ENCODE measurements at places on chromosomes 3 and 15.

DNA sequence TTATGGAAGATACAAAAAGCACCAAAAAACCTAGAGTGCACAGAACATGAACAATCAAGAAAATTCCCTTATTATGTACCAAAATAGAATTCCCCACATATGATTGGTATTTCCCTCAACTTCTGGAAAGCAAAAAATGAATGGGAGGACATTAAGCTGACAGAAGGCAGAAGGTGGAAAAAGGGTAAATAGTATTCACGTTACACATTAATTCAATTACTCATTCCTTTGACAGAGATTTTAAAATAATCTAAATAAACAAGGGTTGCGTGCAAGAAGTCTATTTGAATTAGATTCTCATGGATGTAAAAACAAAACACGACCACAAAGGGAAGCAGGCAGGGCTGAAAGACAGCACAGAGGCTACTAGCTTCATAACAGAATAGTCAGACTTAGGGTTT is 260.5 kb upstream of the ZPLD1 start:
- no peaks in the 10 kb centered on the region for H3K36me3 ChIP-seq
- H3K4me1 ChIP-seq = no peaks in the 10 kb centered on the region
- no peaks in the 10 kb centered on the region for H3K27me3 ChIP-seq

DNA sequence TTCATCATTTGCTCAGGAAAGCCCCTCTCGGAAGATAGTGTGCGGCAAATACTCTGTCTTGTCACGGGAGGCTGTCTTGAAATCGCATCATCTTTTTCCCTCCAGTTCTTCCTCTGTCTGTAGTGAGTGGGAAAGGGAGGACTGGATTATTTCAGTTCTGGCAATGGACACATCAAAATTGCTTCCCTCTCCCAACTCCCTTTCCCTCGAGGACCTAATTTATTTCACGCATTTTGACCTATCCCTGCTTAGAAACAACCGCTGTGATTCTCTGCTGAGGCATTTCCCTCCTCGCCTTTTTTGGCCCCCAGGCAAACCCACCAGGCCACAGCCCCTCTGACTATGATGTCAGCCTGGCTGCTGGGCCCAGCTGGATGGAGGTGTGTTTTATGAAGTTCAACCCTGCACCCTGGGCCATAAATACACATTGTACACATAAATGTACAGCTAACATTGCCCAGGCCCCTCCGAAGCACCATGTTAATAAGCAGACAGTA is 138.7 kb upstream of the LRTM1 start:
- no peak overlapping the region for H3K4me3 ChIP-seq
- DNase-seq = no peak
- H3K27ac ChIP-seq = no peak overlapping the region
- no peaks in the 10 kb centered on the region for H3K27me3 ChIP-seq

- no peaks in the 10 kb centered on the region for H3K36me3 ChIP-seq
- H3K4me3 ChIP-seq = no peak overlapping the region
- H3K27ac ChIP-seq = no peak overlapping the region
- no peak for DNase-seq
Observed at GRCh38 chr3:186187401-186188275, 78.7 kb upstream of the ETV5 start.

- H3K4me3 ChIP-seq = no peak overlapping the region
- no peaks in the 10 kb centered on the region for H3K27me3 ChIP-seq
- no peak overlapping the region for H3K27ac ChIP-seq
- H3K4me1 ChIP-seq = no peaks in the 10 kb centered on the region
- no peak for DNase-seq
Observed at GRCh38 chr3:73772076-73772886, 147.5 kb upstream of the PDZRN3 start.

DNA sequence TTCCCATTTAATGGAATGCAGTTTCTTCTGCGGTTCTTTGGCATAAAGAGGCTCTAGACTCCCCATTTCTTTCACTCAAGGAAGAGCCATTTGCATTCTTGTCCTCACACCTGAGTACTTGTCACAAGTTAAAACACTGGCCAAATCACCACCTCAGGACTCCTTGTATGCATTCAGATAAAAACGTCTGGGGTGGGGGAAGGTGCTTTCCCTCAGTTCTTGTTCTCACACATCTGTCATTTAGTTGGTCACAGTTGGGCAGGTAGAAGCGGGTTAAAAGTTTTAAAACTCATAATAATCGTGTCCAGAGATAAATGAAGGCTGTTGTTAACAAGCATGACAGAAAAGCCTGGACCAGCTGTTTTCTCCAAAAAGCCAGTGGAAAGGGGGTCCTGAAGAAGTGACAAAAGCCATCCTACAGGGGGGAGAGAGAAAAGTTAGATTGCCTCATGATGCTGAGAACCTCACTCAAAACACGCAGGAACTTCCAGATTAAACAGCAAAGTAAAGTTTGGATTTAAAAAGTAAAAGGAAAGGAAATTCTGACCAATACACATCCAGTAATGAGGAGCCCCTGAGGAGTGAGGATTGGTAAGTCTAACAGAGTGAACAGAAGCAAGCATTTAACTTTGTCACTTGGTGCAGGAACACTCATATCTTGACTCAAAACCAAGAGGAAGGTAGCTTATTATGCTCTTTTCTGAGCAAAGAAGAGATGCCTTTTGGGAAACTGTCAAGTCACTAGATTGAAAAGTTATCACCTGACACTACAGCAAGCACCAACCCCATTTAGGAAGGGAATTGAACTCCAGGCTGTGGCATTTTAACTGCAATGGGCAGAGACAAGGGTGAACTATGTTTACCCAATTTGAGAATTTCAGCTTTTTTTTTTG is 2.8 kb downstream of the BCL2L10 start:
- no peak for DNase-seq
- no peaks in the 10 kb centered on the region for H3K36me3 ChIP-seq
- H3K27me3 ChIP-seq = peaks cover 24% of the 10 kb centered on the region
- no peak overlapping the region for H3K4me3 ChIP-seq
- H3K4me1 ChIP-seq = no peaks in the 10 kb centered on the region

- H3K27ac ChIP-seq = no peak overlapping the region
- DNase-seq = no peak
- H3K36me3 ChIP-seq = no peaks in the 10 kb centered on the region
- no peaks in the 10 kb centered on the region for H3K4me1 ChIP-seq
- H3K27me3 ChIP-seq = peaks cover 22% of the 10 kb centered on the region
Observed at GRCh38 chr3:73469331-73469730, 155.4 kb downstream of the PDZRN3 start.

Data from activated T-cell treated with anti-CD3 and anti-CD28 coated beads, Interleukin-2, amount 50 U/mL, for 72 hours (primary cell).